Ovary (tissue), 10 donors: ENCODE measurements at places on chromosomes 5 and 9.

DNA sequence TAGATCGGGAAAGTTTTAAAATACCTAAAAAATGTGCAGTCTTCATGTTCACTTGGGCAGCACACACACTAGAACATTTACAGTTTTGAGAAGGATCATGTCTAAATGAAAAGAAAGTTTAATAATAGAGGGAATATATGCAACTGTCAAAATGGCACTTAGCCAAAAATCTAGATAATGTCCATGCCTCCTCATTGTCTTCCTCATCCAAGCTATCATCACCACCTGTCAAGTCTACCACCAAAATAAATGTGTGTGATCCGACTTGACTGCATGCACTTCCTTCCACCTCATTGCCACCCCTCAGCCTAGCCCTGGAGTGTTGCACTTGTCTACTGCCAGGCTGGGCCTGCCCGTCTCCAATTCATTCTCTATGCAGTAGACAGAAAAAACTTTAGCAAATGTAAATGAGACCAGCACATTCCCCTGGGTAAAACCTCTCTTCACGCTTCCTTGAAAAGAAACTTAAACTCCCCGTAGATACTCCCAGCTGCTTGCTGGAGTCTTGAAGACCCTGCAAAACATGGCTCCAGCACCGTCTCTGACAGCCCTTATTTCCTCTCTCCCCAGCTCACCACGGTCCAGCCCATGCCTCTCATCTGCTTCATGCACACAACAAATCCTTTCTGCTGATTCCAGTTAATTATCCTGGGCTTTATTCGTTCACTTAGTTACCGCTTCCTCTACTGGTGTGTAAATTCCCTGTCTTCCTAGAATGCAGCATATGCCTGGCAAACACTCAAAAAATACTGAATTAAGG, 66.9 kb downstream of the FANCC start:
- no peaks in the 10 kb centered on the region for H3K36me3 ChIP-seq
- no peak overlapping the region for H3K27ac ChIP-seq
- H3K4me3 ChIP-seq, result no peak overlapping the region

DNA sequence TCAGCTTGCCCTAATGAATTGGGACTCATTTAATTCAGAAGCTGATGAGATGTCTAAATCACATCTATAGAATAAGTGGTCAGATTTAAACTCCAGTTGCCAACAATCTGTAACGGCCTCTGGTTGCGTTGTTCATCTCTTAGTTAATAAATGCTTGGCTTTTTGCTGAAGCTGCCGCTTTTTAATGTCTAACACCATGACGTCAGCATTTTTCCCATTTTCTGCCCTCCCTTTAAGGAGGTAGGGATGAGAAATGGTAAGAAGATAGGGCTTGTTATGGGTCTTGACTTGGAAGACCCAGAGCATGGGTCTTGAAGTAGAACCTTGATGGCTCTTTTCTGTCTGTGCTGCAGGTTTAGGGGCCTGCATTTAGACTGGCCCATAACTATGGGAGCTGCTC, 33.3 kb downstream of the PALM2AKAP2 start:
- H3K4me3 ChIP-seq, result no peak overlapping the region
- no peak overlapping the region for H3K27ac ChIP-seq
- no peak for DNase-seq
- no peaks in the 10 kb centered on the region for H3K36me3 ChIP-seq

GRCh38 chr5:10760921-10761184, 181 bp downstream of the DAP start:
- peak overlapping the region; percentile 100 for H3K27ac ChIP-seq
- peaks cover 12% of the 10 kb centered on the region for H3K4me1 ChIP-seq
- H3K36me3 ChIP-seq, result no peaks in the 10 kb centered on the region
- no peak for DNase-seq
- peak overlapping the region; percentile 71 for H3K4me3 ChIP-seq

- DNase-seq, result no peak
- no peaks in the 10 kb centered on the region for H3K4me1 ChIP-seq
- no peak overlapping the region for H3K27ac ChIP-seq
- H3K27me3 ChIP-seq, result no peaks in the 10 kb centered on the region
Measured at GRCh38 chr9:104774132-104774531, 10.2 kb downstream of the NIPSNAP3B start.

DNA sequence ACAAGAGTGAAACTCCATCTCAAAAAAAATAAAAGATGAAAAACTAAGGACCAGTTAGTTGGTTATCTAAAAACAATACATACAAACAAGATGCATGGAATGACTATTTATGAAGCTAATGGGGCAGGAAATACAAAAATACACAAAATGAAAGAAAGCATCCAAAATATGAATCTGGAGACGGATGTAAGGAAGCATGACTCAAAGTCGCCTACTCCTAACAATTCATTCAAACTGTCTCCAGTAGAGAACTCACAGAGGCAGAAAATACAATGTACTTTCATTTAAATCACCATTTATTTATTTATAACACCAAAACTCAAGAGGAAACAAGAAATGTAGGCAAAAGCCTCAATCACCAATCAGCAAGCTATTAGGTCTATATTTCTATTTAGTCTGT, 68.4 kb downstream of the SCAI start:
- no peaks in the 10 kb centered on the region for H3K36me3 ChIP-seq
- no peaks in the 10 kb centered on the region for H3K27me3 ChIP-seq

GRCh38 chr5:145848854-145849253, 13.7 kb upstream of the PRELID2 start:
- no peak overlapping the region for H3K27ac ChIP-seq
- H3K36me3 ChIP-seq, result no peaks in the 10 kb centered on the region
- no peak overlapping the region for H3K4me3 ChIP-seq
- no peaks in the 10 kb centered on the region for H3K4me1 ChIP-seq

DNA sequence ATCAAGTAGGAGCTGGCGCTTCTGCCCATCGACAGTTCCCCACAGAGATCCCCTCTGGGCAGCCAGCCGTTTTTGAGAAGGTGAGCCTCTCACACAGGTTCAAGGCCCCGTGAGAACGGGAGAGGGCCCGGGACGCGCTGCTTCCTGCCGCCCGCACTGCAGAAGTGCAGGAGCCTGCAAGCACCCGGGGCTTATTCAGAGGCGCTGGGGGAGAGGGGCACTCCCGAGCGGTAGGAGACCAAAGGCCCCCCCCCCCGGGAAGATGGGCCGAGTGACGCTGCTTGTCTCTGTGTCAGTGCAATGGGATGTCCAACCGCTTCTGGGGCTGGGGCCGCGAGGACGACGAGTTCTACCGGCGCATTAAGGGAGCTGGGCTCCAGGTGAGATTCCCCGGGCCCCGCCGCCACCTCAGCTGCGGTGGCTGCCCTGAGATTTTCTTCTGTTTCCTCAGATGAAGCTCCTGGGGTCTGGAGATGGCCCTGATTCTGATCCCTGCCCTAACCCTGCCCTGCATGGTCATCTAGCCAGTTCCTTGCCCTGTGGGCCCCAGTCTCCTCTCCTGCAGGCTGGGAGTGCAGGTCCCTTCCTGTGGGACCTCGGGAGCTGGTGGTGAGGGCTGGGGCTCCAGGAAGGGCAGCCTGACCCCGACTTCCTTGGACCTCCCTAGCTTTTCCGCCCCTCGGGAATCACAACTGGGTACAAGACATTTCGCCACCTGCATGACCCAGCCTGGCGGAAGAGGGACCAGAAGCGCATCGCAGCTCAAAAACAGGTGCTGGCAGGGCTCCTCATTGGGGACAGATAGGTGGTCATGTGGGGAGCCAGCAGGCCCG, 8.5 kb downstream of the B4GALT7 start:
- H3K27me3 ChIP-seq, result no peaks in the 10 kb centered on the region
- no peak overlapping the region for H3K27ac ChIP-seq
- peaks cover 2% of the 10 kb centered on the region for H3K4me1 ChIP-seq
- no peak overlapping the region for H3K4me3 ChIP-seq
- no peaks in the 10 kb centered on the region for H3K36me3 ChIP-seq

- no peaks in the 10 kb centered on the region for H3K36me3 ChIP-seq
- H3K27me3 ChIP-seq, result no peaks in the 10 kb centered on the region
- H3K27ac ChIP-seq, result no peak overlapping the region
- no peak overlapping the region for H3K4me3 ChIP-seq
- no peak for DNase-seq
Measured at GRCh38 chr9:112093870-112094216, 81.3 kb downstream of the SUSD1 start.

- DNase-seq, result peak; percentile 58
- no peaks in the 10 kb centered on the region for H3K27me3 ChIP-seq
- no peak overlapping the region for H3K27ac ChIP-seq
Measured at GRCh38 chr5:141914199-141914743, 9.4 kb upstream of the DELE1 start.

DNA sequence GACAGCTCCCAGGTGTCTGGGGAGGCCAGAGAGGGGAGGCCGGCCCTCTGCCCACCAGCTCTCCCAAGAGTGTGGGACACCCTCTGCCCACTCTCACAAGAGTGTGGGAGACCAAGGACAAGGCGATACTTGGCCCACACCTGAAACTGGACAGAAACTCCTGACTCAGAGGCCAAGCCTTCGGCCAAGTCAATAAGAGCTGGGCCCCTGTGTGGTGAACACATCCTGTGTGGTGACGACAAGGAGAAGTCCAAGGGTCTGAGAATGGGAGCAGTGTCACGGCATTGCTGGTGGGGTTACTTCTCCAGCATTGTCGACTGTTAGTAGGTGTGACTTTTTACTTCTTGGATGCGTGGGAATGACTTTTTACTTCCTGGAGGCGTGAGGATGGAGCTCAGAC, 14.6 kb upstream of the F2RL1 start:
- H3K4me1 ChIP-seq, result no peaks in the 10 kb centered on the region
- H3K27me3 ChIP-seq, result no peaks in the 10 kb centered on the region
- no peaks in the 10 kb centered on the region for H3K36me3 ChIP-seq
- H3K27ac ChIP-seq, result no peak overlapping the region
- no peak overlapping the region for H3K4me3 ChIP-seq
- DNase-seq, result no peak

DNA sequence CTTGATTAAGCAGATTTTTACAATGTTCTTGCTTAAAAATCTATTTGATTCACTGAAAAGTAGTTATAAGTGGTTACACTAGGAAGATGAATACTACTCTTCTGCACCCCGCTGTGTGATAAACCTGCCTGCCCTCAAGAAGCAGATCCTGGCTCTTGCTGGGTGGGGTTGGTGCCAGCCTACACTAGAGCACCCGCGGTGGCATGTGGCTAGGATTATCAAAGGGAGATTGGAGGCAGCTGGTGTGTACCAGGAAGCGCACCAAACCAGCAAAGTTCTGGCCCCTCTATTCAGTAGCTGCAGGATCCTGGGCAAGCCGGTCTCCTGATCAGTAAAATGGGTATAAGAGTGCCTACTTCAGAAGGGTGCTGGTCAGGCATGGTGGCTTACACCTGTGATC, 43.5 kb downstream of the PRLR start:
- H3K4me1 ChIP-seq, result no peaks in the 10 kb centered on the region
- H3K4me3 ChIP-seq, result no peak overlapping the region
- no peaks in the 10 kb centered on the region for H3K27me3 ChIP-seq
- no peak for DNase-seq

DNA sequence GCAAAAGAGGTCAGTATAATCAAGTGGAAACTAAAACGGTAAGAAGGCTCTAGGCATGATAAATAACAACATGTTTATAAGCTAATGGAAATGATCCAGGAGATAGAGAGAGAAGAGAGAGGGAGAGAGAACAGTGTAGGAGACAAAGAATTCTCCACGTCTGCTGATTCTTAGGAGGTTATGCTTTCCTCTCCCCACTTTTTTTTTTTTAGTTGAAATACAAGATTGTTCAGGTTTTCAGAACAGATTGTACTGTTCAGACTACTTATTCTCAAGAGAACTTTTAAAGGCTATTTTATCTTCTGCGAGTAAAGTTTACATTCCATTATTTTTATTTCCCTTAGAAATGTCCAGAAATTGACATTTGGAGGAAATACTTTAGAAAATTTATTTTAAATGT, 4.0 kb downstream of the CCDC192 start:
- peaks cover 7% of the 10 kb centered on the region for H3K4me1 ChIP-seq
- H3K27ac ChIP-seq, result no peak overlapping the region
- H3K36me3 ChIP-seq, result no peaks in the 10 kb centered on the region
- no peak overlapping the region for H3K4me3 ChIP-seq
- no peaks in the 10 kb centered on the region for H3K27me3 ChIP-seq

- no peaks in the 10 kb centered on the region for H3K4me1 ChIP-seq
- no peak overlapping the region for H3K4me3 ChIP-seq
- peak; percentile 2 for DNase-seq
- H3K27ac ChIP-seq, result no peak overlapping the region
- H3K27me3 ChIP-seq, result no peaks in the 10 kb centered on the region
- no peaks in the 10 kb centered on the region for H3K36me3 ChIP-seq
Measured at GRCh38 chr5:179371681-179372680, 26.7 kb upstream of the ADAMTS2 start.

- no peaks in the 10 kb centered on the region for H3K27me3 ChIP-seq
- no peak for DNase-seq
- no peaks in the 10 kb centered on the region for H3K4me1 ChIP-seq
- H3K36me3 ChIP-seq, result no peaks in the 10 kb centered on the region
- H3K4me3 ChIP-seq, result no peak overlapping the region
Measured at GRCh38 chr5:83715236-83716065, 5.2 kb downstream of the HAPLN1 start.

- H3K27ac ChIP-seq, result no peak overlapping the region
- no peak overlapping the region for H3K4me3 ChIP-seq
- DNase-seq, result no peak
- no peaks in the 10 kb centered on the region for H3K36me3 ChIP-seq
Measured at GRCh38 chr5:159571501-159572244, 241.4 kb upstream of the IL12B start.

- peak overlapping the region; percentile 92 for H3K27ac ChIP-seq
- peak; percentile 90 for DNase-seq
- H3K27me3 ChIP-seq, result no peaks in the 10 kb centered on the region
- no peaks in the 10 kb centered on the region for H3K36me3 ChIP-seq
Measured at GRCh38 chr5:149406203-149406978, 27.3 kb upstream of the IL17B start.

DNA sequence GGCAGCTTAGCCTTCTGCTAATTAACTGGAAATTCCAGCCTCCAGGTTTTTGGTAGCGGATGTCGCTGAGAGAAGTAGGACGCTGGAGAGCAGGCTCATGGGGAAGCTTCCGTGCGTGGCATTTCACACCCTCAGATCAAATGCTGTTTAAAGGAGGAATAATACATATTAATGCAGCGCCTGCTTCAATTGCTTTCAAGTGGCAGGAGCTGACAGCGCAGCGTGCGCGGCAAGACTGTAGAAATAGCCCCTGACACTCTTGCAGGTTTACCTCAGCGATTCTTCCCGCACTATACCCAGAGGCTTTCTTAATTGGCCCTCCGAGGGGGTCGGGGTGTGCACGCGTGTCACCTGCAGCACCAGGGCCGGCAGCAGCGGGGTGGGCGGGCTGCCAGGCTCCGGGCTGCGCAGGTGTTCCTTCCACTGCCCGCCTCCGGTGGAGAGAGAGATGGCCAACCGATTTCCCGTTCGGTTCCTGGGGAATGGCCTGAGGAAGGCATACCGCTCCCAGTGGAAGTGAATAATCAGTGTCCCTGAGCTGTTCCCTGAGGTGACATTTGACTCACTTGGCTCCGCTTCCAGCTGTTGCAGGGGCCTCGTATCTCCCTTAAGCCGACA, 427.9 kb downstream of the KCTD16 start:
- H3K4me3 ChIP-seq, result no peak overlapping the region
- no peak overlapping the region for H3K27ac ChIP-seq
- no peaks in the 10 kb centered on the region for H3K4me1 ChIP-seq
- no peaks in the 10 kb centered on the region for H3K27me3 ChIP-seq

- no peaks in the 10 kb centered on the region for H3K36me3 ChIP-seq
- DNase-seq, result no peak
- no peak overlapping the region for H3K4me3 ChIP-seq
- no peaks in the 10 kb centered on the region for H3K4me1 ChIP-seq
Measured at GRCh38 chr5:68380078-68380477, 164.5 kb downstream of the PIK3R1 start.
